Activated CD8-positive, alpha-beta memory T cell treated with anti-CD3 and anti-CD28 coated beads, Interleukin-2, amount 50 U/mL, for 4 hours (primary cell): ENCODE measurements at places on chromosomes 5 and 9.

DNA sequence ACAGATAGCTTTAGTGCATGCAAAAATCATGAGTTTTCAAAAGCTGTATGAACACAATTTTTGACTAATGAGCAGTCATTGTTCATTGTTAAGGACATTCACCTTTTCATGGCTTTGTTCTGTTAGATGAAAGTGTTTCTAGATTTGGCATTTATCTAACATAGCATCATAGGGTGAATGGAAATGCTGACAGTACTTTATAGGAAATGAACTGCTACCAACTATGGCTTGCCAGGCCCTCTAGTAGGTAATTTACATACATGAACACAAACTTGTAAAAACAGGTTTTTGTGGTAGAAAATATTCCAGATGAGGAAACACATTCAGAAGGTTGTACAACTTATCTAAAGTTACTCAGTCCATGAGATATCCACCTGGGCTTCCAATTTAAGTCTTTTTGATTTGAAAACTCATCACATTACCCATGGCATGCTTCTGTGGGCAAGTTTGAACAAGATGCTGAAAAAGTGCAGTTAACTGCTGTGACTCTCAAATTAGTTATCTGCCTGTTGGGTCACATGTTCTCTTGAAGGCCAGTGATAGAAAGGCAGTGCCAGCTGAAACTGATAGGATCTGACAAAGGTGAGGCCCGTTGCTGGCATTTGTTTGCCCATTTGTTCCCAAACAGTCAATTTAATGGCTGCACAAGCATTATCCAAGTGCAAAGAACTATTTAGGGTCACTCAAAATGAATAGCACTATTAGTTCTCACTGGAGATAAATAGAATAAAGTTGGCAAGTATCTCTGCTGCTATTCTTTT, 399.1 kb downstream of the MAN2A1 start:
- no peak for DNase-seq

- no peak for DNase-seq
Measured at GRCh38 chr9:1098551-1098950, 48.4 kb downstream of the DMRT2 start.

DNA sequence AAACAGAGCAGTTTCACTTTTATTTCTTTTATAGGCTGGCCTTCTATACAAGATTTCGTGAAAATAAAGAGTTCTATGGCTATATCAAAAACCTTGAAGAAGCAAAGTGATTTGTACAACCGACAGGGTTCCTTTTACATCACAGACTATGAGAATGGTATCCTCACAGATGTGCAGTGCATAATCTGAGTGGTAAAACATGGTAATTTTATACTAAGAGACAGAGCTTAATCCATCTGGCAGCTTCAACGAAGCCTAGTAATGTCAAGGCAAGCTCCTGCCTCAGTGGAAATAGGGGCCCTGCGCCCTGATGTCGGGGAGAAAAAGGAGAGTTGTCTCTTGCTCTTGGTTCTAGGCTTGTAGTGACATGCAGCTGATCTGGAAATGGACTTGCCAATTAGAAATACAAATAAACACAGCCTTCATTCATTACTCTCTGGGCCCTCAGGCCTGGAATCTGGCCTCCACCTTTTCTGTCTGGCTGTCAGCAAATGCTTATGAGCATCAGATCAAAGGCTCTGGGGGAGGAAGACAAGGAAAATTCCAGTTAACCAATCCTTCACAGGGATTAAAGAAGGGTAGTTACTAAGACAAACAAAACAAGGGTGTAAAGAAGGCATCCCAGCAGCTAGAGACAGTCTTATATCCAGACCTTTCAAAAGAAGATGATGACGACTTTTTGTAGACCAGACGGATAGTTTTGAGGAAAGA, 33.6 kb upstream of the TRIM32 start:
- DNase-seq = no peak

GRCh38 chr9:127898433-127899127, 823 bp downstream of the ST6GALNAC6 start:
- DNase-seq = no peak

GRCh38 chr9:134339183-134339806, 13.0 kb downstream of the RXRA start:
- no peak for DNase-seq

DNA sequence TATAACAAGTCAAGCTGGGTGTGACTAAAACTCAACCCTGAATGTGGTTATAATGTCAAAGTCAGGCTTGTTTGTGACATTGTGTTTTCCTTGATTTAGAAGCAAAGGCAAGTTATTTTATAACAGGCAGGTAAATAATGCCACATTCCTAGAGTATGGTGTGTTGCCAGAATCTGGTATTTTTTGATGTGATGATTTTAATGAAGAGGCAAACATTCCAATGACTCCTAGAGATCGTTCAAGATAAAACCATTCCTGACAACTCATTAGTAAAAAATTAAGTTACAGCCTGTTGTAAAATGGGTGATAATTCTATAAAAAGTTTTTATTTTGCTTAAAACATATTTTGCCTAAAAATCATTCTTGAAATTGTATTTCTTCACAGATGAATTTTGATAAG, 60.0 kb downstream of the RAB14 start:
- DNase-seq = no peak

GRCh38 chr5:82364497-82364896, 86.3 kb upstream of the RPS23 start:
- DNase-seq = no peak

- peak; percentile 29 for DNase-seq
Measured at GRCh38 chr9:84296146-84296843, 44.3 kb downstream of the SLC28A3 start.

- no peak for DNase-seq
Measured at GRCh38 chr5:179873588-179874110, 15.0 kb upstream of the MRNIP start.

- DNase-seq = no peak
Measured at GRCh38 chr9:69674716-69675438, 2.7 kb upstream of the APBA1 start.

DNA sequence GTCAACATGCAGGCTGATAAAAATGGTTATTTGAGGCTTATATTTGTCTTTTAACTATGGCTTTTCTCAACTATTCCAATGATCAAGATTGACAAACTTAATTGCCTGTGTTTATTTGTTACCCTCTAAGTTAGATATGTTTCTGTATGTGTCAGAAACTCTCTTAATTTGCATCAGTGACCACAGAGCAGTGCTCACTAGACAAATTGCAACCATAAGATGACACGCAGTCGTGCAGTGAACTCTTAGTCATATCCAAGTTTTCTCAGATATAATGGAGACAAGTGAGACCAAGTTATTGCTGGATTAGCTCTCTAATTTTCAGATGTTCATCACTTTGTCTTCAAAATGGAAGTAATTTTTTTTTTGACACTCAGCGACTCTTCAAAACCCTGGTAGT, 342.2 kb upstream of the RFX3 start:
- DNase-seq = no peak

DNA sequence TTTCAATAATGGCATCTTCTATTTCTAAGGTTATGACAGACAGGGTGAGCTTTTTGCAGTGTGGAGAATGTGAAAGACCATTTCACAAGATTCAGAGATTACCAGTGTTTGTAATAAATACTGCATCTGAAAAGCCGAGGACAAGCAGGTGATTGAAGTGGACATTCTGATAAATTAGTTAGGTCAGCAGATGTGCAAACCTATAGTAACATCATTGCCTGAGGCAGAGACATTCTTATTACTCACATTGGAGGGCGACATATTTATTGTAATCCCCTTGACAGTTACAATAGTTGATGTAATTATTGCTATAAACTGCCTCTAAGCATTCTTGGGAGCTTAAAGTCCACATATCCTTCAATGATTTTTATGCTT, 3.3 kb downstream of the RASGRF2 start:
- DNase-seq = no peak

- no peak for DNase-seq
Measured at GRCh38 chr5:150596826-150597225, 43.6 kb upstream of the SYNPO start.

GRCh38 chr5:16061163-16061562, 118.4 kb downstream of the MARCHF11 start:
- no peak for DNase-seq

DNA sequence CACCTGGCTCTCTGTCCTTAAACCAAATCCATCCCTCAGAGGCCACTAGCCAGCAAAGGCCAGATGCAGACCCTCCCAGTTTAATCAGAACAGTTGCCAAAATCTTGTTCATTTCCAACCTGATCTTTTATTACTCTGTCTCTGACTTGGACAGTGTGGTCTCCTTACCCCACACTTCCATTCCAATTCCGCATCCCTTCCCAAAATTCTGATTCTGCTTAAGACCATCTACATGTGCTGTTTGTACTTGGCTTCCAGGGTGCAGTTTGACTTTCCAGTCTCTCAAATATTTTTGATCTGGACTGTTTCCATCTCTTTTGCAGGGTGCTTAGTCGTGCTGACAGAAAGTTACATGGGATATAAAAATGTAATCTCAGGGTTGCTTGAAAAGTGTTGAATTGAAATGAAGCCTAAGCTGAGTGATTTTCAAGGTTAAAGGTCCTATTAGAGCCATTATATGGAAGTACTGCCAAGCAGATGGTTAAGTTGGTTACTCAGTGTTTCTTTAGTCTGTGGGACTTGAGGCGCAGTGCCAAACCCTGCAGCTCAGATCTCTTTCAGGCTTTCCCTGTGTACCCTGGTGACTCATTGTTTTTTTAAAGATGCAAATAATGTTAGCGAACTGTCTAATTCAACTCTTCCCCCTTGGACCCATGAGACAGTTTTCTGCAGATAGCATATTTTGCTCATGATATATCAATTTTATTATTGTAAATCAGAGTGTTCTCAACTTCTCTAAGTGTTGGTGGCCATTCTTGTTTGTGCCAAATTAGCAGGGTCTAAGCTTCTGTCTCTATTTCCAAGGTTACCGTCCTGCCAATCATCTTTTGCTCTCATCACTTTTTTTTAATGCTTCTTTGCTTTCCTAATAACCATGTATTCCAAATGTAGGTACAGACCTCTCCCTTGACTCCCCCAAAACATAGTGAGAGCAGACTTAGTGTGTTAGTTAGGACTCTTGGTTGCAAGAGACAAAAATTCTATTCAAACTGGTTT, 18.2 kb upstream of the DCP2 start:
- DNase-seq = no peak

DNA sequence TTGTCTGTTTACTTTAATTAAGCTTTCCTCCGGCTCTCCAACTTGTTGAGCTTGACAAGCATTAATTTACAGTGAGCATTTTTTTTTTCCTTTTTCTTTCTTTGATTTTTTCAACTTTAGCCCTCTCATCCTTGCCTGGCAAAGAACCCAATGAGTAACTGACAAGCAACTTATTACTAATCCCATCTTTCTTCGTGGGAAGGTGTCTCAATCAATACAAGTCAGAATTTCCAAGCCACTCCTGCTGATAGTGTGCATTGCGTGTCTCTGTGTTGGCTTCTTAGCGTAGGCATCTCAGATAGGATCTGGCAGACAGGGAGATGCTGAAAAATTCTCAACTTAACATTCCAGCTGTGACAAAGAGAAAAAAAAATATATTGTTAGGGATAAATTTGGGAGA, 527.7 kb upstream of the WWC1 start:
- DNase-seq = no peak

GRCh38 chr9:88358723-88359122, 29.5 kb upstream of the SPIN1 start:
- no peak for DNase-seq

DNA sequence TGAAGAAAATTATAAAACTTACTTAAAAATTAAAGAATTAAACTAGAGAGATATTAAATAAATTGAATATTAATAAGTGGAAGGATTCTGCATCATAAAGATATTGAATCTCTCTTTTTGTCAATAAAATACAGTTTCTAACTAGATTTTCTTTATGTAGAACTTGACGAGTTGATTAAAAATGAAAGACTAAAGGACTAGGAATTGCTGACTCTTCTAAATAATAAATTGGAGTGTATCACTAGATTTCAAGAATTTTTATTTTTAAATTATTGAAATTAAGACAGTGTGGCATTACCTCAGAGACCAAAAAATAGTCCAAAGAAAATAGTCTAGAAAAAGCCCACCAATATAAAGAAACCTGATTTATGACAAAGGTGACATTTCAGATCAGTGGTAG, 492.4 kb downstream of the CETN3 start:
- no peak for DNase-seq

DNA sequence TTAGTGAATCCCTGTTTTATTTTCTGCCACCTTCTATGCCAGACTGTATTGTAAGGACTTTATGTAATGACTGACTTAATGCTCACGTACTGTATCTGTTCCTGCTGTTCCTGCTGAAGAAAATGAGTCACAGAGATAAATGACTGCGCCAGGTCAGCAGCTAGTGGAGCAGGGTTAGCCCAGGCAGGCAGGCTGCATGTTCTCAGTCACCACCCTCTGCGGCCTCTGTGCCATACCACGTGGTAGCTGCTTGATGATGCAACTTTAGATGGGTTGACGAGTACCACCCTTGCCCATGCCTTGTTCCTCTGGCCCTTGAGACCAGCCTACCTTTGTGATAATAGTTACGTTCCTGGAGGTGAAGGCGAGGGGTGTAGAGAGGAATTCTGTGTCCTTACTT, 161.9 kb downstream of the TRIO start:
- no peak for DNase-seq

DNA sequence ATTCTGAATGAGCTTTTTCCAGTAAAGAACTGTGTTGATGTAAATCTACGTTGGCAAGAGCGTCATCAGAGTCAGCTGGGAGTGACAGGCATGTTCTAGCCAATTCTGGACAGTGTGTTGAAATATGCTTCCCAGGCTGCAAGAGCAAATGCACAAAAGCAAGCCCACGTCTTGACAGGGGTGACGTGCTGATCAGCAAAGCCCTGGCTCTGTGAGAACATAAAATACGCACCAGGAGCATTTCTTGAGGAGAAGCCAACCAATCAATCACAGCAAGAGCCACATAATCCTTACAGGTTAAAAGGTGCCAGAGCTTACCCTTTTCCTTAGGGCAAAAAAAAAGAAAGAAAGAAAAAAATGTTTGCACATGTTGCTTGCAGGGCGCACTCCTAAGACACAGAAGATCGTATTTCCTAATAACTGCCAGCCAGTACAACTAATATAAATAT, 148.1 kb downstream of the PDE4D start:
- no peak for DNase-seq

DNA sequence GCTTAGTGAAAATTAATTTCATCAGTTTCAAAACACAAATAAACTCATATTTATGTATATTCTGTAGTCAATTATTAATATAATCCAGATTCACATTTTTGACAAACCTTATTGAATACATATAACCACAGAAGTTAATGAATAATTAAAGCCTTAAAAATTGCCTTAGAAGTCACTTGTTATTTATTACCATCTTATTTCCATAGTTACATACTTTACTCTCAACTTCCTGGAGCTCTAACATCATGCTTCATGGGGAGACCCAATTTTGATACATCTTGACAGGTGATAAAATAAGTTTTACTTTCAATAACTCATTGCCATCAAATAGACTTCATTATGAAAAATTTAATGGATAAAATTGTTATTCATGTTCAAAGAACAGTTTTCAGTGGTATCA, 1038.7 kb downstream of the PTPRD start:
- DNase-seq = no peak

DNA sequence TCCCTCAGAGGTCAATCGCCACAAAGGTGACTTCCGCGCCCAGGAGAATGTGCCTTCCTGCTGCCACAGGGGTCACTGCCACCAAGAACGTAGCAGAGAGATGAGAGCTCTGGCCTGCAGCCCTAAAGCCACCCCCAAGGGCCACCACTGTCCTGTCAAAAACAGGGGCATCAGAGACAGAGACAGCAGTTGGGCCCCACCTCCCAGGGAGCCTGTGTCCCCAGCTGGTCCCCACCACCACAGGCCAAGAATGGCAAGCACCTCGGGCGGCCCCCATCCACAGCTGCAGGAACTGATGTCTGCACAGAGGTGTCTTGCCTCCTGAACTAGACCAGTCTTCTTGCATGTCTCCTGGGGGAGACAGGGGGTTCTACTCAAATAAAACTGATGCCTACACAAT, 5.8 kb downstream of the SPATA31E1 start:
- DNase-seq = no peak

- no peak for DNase-seq
Measured at GRCh38 chr9:77847059-77847499, 184.5 kb downstream of the GNAQ start.
